Stimulated activated CD4-positive, alpha-beta T cell treated with anti-CD3 and anti-CD28 coated beads, Interleukin-2, amount 100 ng/mL, for 48 hours (primary cell): ENCODE measurements at places on chromosomes 7 and 10.

- DNase-seq, result no peak
These were observed 58.9 kb upstream of the C10orf90 start for GRCh38 chr10:126729314-126729870.

- DNase-seq, result no peak
These were observed 9.9 kb downstream of the WDR86 start for GRCh38 chr7:151399906-151400305.

DNA sequence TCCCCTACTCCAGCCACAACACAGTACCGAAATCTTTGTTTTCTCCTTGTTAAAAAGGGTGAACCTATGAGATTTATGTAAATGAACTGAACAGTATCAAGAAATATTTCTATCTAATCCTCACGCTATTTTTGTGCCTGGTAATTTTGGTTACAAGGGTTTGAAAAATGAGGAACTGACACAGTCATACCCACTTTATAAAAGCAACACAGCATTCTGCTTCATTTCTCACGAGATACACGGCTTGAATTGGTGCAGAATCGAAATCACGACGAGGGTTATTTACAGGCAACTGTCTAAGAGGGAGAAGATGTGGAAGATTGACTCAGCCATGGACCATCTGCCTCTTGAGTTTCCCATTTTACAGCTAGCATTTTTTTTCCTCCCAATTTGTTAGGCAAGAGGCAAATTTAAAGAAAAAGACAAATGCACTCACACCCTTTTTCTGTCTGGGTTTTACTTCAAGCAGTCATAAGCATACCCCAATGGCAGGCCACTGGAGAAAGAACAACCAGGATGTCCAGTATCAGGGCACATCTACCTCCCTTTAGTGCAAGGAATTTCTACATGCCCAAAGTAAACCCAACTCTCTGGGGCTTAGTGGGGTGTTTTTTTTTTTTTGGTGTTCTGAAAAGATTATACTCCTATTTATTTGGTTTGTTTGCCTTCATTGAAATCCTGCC lies 108.1 kb downstream of the ITGB8 start:
- DNase-seq, result no peak

DNA sequence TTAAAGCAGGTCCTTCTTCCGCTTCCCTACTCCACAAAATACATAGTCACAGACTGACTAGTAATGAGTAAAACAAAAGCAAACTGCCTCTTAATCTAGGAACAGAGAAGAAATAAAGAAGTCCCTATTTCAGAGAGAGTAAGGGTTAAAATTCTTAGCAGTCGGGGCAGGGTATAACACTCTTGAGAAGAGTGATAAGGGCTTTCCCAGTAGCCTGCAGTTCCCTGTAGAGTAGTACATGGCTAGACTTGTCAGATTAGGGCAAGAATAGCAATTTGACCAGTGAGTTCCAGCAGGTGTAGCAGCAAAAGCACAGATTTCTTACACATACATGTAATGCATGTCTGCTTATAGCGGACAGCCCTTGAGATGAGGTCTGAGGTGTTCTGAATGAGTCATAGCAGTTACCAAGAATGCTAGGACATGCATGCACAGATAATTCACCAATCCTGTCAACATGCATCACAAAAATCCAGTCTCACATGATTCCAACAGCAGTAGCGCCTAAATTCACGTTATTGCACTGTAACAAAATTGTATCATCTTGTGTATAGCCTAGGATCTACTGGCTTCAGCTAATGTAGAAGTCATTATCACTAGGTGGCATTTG lies 40.7 kb downstream of the BTRC start:
- no peak for DNase-seq

GRCh38 chr10:119399466-119399865 lies 143.1 kb downstream of the RGS10 start:
- DNase-seq, result no peak

GRCh38 chr7:157601530-157601929 lies 264.7 kb downstream of the DNAJB6 start:
- no peak for DNase-seq

DNA sequence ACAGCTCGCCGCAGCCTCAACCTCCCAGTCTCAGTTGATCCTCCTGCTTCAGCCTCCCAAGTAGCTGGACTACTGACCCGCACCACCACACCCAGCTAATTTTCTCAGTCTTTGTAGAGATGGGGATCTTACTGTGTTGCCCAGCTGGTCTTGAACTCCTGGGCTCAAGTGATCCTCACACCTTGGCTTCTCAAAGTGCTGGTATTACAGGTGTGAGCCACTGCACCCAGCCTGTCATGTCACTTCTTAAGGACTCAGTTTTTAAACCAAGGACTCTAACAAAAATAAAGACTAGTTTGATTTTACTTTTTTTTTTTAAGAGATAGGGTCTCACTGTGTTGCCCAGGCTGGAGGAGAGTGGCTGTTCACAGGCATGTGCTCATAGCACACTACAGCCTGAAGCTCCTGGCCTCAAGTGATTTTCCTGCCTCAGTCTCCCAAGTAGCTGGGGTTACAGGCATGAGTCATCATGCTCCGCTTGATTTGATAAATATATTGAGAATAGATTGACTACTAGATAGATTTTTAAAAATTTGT lies 16.5 kb upstream of the PPP3CB start:
- no peak for DNase-seq

- DNase-seq, result no peak
These were observed 28.8 kb downstream of the EVX1 start for GRCh38 chr7:27271384-27271783.

- DNase-seq, result no peak
These were observed 9.8 kb downstream of the AGR2 start for GRCh38 chr7:16794986-16795385.

DNA sequence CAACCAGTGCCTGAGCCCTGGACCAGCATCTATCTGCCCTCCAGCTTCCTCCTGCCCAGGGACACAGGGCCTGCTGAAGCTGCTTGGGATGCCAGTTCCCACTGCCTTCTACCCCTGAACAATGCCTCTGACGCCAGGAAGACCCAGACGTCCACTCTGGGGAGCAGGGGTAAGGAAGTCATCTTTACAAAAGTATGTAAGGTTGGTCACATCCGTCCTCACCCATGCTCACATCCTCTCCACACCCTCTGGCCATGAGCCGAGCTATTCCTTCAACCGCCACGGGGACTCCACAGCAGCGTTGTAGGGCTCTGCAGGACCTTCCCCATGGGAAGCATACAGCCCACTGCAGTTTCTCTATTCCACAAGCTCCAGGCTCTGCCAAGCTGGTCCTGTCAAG lies 58.5 kb downstream of the CLRN3 start:
- DNase-seq, result no peak

DNA sequence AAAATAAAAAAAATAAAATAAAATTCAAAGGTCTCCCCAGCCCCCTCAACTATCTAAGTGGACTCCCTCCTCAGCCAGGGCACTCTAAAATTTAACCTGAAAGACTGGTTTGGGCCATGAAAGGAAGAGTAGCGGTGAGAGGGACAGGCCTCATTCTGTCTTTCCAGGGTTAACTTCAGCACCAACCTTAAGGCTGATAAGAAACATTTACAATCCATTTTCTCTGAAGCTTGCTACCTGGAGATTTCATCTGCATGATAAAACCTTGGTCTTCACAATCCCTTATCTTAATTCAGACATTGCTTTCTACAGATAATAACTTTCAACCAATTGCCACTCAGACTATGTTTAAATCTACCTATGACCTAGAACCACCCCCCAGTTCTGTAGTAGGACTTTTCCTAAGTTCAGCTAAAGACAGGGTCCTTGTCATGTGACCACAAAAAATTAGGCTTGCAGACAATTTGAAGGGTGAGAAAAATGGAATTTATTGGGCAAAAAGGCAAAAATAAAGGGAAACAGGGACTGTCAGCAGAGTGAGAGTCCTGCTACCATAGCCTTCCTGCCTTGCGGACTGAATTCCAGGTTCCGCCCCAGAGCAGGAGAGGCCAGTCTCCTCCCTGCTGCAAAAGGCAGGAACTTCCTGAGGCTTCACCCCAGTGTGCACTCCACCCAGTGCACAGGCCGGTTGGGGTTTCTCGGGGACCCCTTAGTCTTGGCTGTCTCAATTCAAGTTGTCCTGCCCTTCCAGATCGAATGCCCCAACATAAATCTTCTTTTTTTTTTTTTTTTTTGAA lies 26.0 kb downstream of the AGK start:
- DNase-seq, result no peak

DNA sequence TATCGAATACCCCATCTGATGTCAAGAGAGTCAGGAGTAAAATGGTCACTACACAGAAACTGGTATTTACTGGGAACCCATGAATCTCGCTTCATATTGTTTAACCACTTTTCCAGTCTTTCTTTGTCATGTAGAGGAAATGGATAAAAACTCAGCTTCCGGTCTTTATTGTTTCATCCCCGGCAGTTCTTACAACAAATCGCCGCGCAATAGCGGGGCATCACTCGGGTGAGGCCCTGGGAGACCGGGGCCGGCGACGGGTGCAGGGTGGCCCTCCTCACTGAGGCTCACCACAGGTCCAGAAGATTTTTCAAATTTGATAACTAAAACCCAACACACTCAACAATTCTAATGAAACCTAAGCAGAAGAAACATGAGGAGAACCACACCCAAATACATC lies 35.6 kb upstream of the PTPRN2 start:
- no peak for DNase-seq

DNA sequence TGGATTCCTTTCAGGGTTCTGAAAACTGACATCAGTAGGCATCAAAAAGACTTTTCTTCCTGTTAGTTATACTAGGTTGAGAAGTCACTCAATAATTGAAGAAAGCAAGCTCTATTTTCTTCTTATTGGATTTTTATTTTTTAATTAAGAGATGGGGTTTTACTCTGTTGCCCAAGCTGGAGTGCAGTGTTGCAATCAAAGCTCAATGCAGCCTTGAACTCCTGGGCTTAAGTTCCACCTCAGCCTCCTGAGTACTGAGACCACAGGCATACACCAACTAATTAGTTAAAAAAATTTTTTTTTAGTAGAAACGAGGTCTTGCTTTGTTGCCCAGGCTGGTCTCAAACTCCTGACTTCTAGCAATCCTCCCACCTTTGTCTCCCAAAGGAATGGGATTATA lies 28.0 kb downstream of the PIP4K2A start:
- DNase-seq, result no peak

GRCh38 chr10:89904755-89905154 lies 203.4 kb downstream of the KIF20B start:
- DNase-seq, result no peak

DNA sequence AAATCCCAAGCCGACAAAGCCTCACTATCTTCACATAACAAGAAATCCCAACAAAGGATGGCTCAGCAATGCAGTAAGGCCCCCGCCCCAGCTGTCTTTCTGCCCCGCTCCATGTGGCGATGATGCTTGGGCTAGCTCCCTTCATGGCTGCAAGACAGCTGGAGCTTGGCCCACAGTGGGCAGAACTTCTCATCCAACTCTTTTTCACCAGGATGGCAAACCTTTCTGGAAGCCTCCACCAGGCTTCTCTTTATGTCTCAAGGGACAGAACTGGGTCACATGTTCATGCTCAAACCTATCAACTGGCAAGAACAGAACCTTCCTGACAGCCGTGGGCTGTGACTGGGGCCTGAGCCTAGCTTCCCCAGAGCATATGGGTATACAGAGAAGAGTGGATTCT lies 260.5 kb upstream of the MKLN1 start:
- no peak for DNase-seq
